Coronary artery (tissue), 2 donors: ENCODE measurements at places on chromosomes 7 and 10.

- no peak for DNase-seq
Measured at GRCh38 chr10:27145937-27146336, 8.2 kb downstream of the YME1L1 start.

DNA sequence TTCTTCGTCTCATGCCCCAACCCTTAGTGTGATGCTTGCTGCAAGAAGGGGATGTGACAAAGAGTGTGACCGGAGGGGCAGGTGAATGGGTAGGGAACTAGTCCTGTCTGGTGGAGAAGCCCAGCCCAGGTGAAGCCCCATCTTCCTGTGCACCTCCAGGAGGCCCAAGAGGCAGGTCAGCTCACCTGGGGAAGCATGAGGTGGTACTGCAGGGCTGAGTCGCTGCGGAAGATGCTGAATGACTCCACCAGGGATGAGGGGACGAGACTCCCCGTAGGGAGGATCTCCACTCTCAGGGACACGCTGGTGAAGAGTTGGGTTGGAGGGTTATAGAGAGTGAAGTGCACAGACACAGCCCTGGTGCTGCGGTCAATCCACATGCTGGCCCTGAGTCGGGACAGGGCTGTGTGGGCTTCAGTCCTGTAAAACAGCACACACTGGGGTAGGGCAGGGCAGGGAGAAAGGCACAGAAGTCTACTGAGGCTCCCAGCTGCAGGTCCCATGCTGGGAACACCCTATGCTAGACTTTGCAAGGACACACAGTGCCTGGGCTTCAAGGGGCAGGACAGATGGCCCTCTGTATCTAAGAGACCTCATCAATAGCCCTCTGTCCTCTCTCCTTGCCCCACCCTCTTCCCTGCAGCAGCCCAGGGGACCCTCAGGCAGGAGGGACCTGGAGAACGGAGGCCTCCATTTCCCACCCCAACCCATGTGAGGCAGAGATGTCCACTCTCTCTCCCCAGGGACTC is 136.5 kb downstream of the PKD1L1 start:
- no peak for DNase-seq

- no peak for DNase-seq
Measured at GRCh38 chr7:22210355-22210754, 146.6 kb downstream of the RAPGEF5 start.

- DNase-seq = no peak
Measured at GRCh38 chr10:103498936-103499638, 5.6 kb downstream of the NEURL1 start.

DNA sequence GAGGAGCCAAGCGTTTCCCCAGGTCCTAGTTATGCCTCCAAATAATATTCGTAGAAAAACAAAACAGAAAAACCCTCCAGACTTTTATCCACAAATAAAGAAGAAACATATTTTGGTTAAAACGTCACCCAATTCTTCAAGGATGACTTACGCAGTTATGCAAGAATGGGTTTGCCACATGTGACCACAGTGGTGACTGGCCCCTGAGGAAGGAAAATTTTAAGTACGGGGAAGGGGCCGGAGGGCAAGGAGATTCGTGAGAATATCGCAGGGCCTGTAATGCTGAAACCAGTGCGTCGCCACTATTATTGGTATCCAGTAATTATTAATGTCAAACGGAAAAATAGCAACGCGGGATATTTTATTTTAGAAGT is 537 bp upstream of the MRPS24 start:
- DNase-seq = no peak

DNA sequence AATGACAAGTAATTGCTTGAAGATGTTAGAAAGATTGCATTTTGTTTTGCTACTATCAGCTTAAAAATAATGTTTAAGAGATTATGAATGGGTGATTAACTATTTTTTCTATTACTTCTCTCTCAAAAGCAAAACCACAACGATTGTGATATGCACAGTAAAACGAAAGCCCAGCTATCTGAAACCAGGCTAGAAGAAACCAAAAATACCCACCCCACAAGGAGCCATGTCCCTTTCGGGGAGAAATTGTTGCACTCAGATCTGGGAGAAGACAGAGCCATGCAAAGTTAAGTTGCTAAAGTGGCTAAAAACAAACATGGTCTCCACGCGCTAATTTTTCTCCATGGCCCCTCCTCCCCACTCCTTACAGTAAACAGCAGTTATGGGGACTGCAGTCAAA is 173.6 kb downstream of the RPS24 start:
- DNase-seq = no peak

GRCh38 chr7:510782-511281 is 8.8 kb downstream of the PDGFA start:
- no peak for DNase-seq

- no peak for DNase-seq
Measured at GRCh38 chr10:60031664-60032063, 125.3 kb upstream of the CCDC6 start.

GRCh38 chr7:85775431-85775830 is 588.6 kb upstream of the SEMA3D start:
- no peak for DNase-seq

DNA sequence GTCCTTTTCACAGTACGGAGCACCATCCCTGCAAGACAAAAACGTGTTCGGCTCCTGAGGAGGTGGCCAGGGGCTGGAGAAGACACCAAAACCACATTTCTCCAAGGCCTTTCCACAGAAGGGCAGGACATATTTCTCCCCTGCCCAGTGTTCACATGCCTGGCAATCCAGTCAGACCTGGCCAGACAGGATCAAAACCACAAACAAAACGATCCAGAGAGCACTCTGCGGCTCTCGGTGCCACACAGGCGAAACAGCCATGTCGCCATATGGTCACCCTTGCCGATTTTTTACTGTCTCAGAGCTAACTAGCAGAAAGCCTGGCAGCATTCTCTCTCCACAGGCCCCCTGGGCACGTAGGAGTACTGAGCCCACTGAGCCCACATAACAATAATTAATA is 113.0 kb downstream of the ABLIM1 start:
- DNase-seq = no peak

DNA sequence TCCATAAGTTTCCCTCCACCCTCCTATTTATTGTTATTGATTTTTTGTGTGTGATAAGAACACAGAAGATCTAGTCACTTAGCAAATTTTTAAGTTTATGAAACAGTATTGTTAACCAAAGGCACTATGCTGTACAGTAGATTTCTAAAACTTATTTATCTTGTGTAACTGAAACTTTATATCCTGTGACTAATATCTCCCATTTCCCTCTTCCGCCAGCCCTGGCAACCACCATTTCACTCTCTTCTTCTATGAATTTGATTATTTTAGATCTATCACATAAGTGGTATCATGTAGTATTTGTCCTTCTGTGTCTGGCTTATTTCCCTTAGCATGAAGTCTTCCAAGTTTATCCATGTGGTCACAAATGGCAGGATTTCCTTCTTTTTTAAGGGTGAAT is 144.3 kb upstream of the INHBA start:
- DNase-seq = no peak

GRCh38 chr7:117572856-117573620 is 93.2 kb downstream of the CFTR start:
- no peak for DNase-seq

GRCh38 chr7:102895602-102896001 is 17.2 kb upstream of the LRRC17 start:
- no peak for DNase-seq

DNA sequence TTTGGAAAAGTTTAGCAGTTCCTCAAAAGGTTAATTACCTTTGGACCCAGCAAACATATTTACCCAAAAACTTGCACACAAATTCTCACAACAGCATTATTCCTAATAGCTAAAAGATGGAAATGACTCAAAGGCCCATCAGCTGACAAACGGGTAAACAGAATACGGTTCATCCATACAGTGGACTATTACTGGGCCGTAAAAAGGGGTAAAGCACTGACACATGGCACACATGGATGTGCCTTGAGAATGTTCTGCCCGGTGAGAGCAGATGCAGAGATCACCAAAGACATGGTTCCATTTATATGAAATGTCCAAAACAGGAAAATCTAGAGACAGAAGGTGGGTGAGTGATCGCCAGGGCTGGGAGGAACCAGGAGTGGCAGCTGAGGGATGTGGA is 95.2 kb upstream of the DNAJB6 start:
- DNase-seq = no peak

- no peak for DNase-seq
Measured at GRCh38 chr10:50972591-50972990, 87.2 kb upstream of the A1CF start.

DNA sequence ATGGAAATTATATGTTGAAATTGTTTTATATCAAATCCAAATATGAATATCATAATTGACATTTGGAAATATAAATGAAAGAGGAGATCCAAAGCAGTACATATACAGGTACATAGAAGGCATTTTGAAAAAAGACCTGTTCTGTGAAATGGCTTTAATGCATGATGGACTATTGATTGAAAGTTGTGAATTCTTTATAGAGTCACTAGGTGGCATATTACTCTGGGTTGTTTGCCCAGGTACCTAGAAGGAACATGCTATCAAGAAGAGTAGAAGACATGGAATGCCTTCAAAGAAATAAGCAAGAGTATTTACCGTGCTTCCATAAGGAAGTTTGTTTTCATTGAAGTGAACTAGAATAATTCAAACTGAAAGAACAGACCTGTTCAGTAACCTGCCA is 160.0 kb upstream of the ANK3 start:
- DNase-seq = no peak

DNA sequence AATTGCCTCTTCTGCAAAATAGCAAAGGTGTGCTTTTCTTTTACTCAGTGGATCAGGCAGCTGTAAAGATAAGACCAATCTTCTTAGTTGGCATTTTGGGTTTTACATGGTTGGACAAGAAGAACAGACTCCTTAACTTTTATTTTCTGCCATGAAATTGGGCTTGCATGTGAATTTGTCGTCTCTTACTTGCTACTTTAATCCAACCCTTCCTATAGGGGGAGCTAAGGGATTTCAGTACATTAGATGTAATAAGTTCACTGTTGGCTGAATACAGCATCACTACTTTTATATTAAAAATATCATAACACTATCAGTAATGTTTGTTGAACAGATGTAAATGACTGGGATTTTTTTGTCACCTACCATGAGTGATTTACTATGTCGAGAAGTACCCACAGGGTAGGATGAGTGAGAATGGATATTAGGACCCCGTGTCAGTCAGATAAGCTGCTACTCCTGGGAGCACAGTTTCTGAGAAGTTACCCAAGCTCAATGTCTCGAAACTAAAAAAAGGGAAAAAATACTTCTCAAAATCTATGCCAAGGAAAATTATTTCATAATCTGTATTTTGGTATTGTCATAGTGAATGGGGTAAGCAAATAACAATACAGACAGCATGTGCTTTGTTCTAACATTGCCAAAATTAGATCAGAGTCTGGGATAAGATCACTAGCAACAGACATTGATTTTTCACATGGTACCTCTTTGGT is 127.4 kb upstream of the AGR3 start:
- no peak for DNase-seq

- DNase-seq = no peak
Measured at GRCh38 chr10:70357565-70357964, 24.9 kb downstream of the LRRC20 start.

GRCh38 chr10:80132299-80133139 is at the start of gene PLAC9:
PLAC9 (plus strand) TSS chr10:80132730; CDS start chr10:80132763, 33 bp downstream.
- no peak for DNase-seq

GRCh38 chr10:101071267-101071884 is 9.6 kb downstream of the KAZALD1 start:
- no peak for DNase-seq

- DNase-seq = no peak
Measured at GRCh38 chr7:80098795-80099194, 35.8 kb upstream of the GNAI1 start.

DNA sequence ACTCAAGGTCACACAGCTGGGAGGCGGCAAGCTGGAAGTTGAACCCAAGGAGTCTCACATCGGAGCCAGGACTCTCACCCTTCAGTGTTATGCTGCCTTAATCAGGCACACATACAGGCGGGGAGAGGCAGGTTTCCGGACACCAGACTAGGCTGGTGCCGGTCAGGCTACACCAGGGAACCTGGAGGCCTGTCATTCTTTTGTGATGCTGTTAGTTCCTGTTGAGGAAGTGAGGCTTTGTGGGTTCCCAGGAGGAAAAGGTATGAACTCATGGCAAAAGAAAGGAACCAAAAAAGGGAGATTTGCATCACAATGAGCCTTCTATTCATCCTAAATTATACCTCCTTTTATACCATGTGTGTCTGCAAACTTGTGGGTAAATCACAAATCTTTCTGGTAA is 103.8 kb downstream of the TCF7L2 start:
- DNase-seq = no peak

GRCh38 chr7:390761-391410 is 100.9 kb downstream of the FOXL3 start:
- DNase-seq = peak; percentile 66

DNA sequence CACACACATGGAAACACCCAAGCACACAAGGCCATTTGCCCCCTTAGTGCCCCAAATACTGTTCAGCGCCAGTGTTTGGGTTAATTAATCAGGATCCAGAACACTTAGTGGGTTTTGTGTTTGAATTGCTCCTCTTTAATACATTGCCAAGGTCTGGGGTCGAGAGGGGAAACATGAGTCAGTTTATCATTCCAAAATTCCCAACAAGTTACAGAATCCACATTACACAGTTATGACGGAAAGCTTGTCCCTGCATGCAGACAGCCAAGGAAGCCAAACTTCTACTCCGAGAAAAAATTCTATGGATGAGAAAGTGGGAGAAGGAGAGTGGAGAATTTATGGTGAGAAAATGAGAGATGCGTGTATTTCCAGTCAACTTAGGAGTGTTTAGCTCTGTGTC is 189.0 kb downstream of the NPSR1 start:
- DNase-seq = no peak

DNA sequence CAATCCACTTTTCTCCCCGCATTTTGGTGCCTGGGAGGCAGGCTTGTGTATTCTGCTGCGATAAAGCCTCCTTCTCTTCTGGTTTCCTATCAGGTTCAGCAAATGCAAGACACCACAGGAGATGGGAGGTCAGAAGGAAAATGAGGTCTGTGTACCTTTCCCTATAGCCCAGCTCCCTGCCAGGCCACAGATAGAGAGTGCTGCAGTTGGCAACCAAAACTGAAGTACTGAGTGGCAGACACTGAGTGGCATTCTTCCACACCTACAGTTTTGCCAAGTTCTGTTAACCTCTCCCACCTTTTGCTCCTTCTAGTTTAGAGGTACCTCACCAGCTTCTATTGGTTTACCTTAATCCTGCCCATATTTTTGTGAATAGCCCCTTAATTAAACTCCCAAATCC is 948.4 kb downstream of the SORCS1 start:
- no peak for DNase-seq

GRCh38 chr10:93945819-93946218 is 47.9 kb upstream of the PLCE1 start:
- no peak for DNase-seq
